ENCODE measurements at places on chromosomes 7 and 10. TPM values are rescaled to one million over a fixed set of nuclear protein-coding genes. Genes with fewer than 3 reads are reported as not detected.

GRCh38 chr7:14551310-14551709, 351.2 kb downstream of the DGKB start:
- H3K4me3 ChIP-seq = no peak overlapping the region
- H3K4me1 ChIP-seq = no peaks in the 10 kb centered on the region

GRCh38 chr7:78924581-78924980, 528.9 kb downstream of the MAGI2 start:
- H3K4me3 ChIP-seq = no peak overlapping the region
- DNase-seq = no peak
- H3K4me1 ChIP-seq = no peaks in the 10 kb centered on the region
- no peaks in the 10 kb centered on the region for H3K27me3 ChIP-seq
- H3K36me3 ChIP-seq = no peaks in the 10 kb centered on the region

DNA sequence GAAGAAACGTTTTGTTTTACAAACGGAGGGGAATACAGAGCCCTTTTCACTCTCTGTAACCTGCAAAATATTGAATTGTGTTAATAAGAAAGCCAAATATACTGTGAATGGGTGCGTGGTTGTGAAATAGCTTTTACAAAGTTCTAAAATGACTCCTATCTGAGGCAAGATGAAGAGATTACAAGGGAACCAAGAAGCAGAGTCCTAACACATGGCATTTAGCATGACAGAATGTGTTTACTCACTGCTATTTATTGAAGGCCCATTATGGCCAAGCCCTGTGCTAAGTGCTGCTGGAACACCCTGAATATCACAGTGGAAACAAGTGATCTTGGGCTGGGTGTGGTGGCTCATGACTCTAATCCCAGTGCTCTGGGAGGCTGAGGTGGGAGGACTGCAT, 12.9 kb downstream of the JCAD start:
- H3K4me1 ChIP-seq = peaks cover 33% of the 10 kb centered on the region
- no peak for DNase-seq
- peaks cover 48% of the 10 kb centered on the region for H3K27me3 ChIP-seq
- no peak overlapping the region for H3K27ac ChIP-seq

GRCh38 chr7:67364441-67365017, 367.9 kb downstream of the TYW1 start:
- no peak for DNase-seq
- no peaks in the 10 kb centered on the region for H3K36me3 ChIP-seq
- no peak overlapping the region for H3K4me3 ChIP-seq
- H3K4me1 ChIP-seq = no peaks in the 10 kb centered on the region
- H3K27me3 ChIP-seq = no peaks in the 10 kb centered on the region
- no peak overlapping the region for H3K27ac ChIP-seq

- DNase-seq = no peak
- no peaks in the 10 kb centered on the region for H3K4me1 ChIP-seq
- H3K27me3 ChIP-seq = no peaks in the 10 kb centered on the region
- no peak overlapping the region for H3K27ac ChIP-seq
- H3K4me3 ChIP-seq = no peak overlapping the region
- peaks cover 43% of the 10 kb centered on the region for H3K36me3 ChIP-seq
These were observed 49.5 kb upstream of the DNAAF5 start for GRCh38 chr7:676972-677385.

DNA sequence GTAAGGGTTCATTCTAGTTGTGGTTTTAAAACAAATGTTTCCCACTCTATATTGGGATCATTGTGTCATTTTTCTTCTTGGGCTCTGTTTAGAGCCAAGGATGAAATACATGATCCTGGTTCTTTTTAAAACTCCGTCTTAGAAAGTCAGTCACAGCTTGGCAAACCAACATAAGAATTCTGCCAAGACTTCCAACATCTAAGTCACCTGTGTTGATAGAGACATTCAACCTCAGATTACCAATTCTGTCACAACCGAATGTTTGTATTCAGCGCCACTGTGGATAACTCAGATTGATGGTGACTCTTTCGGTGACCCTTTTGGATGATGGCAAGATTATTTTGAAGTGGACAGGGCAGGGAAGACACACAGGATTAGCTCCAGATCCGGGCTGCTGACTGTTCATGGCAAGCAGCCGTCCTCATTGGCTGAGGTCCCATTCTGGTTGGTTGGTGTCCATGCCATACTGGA, 255.4 kb downstream of the ARHGAP21 start:
- no peak overlapping the region for H3K4me3 ChIP-seq
- H3K36me3 ChIP-seq = no peaks in the 10 kb centered on the region
- H3K27ac ChIP-seq = no peak overlapping the region
- DNase-seq = no peak
- peaks cover 15% of the 10 kb centered on the region for H3K27me3 ChIP-seq
- H3K4me1 ChIP-seq = peaks cover 43% of the 10 kb centered on the region

ASIC3 gene
- total RNA-seq = 6.2 TPM

WEE2 gene
- total RNA-seq = not detected
